ENCODE measurements at places on chromosomes 5 and 9. TPM values are rescaled to one million over a fixed set of nuclear protein-coding genes. Genes with fewer than 3 reads are reported as not detected.

UBE2D2 gene
- total RNA-seq, result 71.6 TPM

DNAH5 gene
- total RNA-seq, result 0.17 TPM

SH2D3C gene
- 77.8 TPM for total RNA-seq

ANKRD33B gene
- total RNA-seq, result 3.4 TPM

WDR31 gene
- 0.17 TPM for total RNA-seq

GRXCR2 gene
- total RNA-seq, result not detected

PCYOX1L gene
- 14.8 TPM for total RNA-seq

SLC25A2 gene
- total RNA-seq, result 0.09 TPM

RAB3C gene
- 0.17 TPM for total RNA-seq

IFNK gene
- not detected for total RNA-seq

STKLD1 gene
- total RNA-seq, result 1.2 TPM

FAM13B gene
- total RNA-seq, result 28.8 TPM

EDIL3 gene
- 1.5 TPM for total RNA-seq

GRCh38 chr5:137825165-137825564 is 42.5 kb upstream of the MYOT start:
- DNase-seq, result no peak

- no peak for DNase-seq
Measured at GRCh38 chr5:124697501-124697900, 48.9 kb downstream of the ZNF608 start.

DNA sequence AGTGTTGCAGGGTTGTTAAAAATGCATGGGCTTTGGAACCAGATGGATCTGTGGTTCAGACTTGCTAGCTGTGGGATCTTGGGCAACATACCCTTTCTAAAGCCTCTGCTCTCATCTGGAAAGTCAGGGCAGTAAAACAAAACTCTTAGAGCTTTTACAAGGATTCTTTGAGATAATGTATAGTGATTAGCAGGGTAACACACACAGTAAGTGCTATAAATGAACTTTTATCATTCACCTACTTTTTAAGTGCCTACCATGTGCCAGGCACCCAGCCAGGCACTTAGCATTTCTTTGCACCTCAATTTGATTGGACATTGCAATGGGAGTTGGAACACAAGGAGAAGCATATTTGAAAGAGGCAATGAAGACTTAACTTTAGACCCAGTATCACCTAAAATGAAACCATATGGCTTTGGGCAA is 208.6 kb upstream of the PAPPA start:
- no peak for DNase-seq

DNA sequence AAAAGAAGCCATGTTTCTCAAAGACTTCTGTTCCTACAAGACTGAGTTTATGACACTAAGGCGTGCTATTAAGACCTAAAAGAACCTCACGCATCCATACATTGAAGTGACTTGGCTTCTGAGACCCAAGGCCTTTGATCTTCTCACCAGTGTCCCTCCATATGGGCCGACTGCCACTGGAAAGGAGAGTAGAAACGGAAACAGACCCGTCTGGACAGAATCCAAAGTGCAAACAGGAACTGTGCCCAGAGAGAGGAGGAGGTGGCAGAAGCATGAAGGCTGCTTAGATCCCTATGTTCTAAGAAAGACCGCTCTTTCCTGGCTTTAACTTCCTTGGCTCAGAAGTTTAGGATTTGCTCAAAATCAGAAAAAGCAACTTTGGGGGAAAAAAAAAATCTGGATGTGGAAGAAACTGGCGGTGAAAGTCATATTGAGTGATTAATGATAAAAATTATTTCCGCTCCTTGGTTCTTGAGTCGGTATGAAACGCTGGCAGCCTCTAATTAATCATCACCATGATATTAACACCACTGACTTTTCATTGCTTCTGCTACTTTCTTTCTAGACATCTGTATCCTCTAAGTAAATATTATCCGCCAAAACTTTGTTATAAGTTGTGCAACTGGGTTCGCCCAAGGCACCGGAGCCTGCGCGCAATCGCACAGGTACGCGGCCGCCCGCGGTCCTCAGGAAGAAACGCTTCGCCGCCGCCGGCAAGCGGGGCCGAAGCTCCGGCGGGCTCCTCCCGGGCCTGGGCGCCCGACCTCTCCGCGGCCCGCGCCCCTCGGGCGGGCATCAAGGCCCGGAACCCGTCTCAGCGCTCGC is 726 bp downstream of the DAP start:
- DNase-seq, result peak; percentile 69

DNA sequence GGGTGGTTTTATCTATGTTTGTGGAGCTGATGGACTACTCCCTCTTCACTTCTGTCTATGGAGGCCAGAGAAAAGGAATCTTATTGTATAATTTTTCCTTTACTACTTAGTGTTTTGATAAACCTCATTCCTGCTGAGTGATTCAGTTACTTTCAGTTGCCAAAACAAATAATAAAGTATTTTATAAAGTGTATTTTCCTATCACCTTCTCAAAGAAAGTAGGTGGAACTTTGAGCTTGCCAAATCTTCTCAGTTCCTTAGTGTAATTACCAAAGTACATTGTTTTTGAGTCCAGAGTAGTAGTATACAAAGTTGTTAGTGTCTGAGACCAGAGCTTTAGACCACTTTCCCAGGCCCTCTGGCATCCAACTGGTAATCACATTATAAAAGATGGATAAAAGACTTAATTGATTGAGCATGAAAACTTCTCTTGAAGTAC is 13.5 kb downstream of the RABGAP1 start:
- peak; percentile 81 for DNase-seq

GRCh38 chr5:118220556-118221195 is 767.7 kb downstream of the DTWD2 start:
- no peak for DNase-seq

GRCh38 chr5:81097713-81098112 is 135.4 kb upstream of the CKMT2 start:
- no peak for DNase-seq

DNA sequence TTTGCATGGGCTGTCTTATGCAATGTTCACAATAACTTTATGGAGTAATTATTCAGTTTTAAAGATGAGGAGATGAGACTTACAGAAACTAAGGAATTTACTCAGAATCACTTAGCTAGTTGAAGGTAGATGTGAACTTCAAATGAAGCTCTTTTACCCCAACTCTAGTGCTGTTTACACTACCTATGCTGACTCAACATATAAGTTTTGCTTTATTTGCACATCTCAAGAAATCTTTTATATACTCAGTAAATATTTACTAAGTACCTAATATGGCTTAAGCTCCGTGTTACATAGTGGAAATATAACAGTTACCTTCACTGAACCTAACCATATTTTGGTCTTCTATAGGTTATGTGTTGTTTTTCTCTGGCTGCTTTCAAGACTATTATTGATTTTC is 293.2 kb downstream of the ANXA1 start:
- no peak for DNase-seq

GRCh38 chr9:36924071-36924470 is 110.0 kb downstream of the PAX5 start:
- peak; percentile 72 for DNase-seq

DNA sequence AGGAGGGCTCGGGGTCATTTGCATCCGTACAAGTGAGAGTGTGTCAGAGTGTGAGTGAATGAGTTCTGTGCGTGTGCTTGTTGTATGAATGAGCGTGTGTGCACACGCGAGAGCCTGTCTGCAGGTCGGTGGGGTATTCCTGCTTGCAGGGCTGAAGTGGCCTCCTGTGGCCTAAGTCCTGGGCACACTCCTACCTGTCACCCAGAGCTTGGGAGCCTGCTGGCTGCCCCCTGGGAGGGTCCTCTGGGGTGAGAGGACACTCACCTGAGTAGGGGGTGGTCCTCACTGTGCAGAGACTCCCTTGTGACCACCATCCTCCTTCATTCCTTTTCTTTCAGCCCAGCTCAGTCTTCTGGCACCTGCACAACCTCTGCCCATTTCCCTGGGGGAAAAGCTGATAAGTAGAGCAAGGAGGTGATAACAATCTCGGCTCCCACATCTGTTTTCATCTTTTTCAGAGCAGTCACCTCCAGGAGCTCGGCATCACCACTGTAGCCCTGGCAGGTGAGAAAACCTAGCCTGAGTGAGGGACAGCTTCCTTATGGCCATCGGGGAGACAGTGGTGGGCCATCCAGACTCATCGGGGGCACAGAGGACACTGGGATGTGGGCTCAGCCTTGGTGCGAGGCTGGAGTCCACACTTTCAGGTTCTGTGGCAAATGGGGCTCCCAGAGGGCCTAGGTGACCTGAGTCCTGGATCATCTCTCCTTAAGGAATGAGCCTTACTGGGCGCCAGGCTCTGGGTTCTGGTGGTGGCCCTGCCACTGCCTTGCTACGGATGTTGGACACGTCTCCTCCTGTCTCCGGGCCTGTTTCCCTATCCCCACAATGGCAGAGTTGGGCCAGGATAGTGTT is 38.7 kb upstream of the SYNPO start:
- DNase-seq, result no peak

DNA sequence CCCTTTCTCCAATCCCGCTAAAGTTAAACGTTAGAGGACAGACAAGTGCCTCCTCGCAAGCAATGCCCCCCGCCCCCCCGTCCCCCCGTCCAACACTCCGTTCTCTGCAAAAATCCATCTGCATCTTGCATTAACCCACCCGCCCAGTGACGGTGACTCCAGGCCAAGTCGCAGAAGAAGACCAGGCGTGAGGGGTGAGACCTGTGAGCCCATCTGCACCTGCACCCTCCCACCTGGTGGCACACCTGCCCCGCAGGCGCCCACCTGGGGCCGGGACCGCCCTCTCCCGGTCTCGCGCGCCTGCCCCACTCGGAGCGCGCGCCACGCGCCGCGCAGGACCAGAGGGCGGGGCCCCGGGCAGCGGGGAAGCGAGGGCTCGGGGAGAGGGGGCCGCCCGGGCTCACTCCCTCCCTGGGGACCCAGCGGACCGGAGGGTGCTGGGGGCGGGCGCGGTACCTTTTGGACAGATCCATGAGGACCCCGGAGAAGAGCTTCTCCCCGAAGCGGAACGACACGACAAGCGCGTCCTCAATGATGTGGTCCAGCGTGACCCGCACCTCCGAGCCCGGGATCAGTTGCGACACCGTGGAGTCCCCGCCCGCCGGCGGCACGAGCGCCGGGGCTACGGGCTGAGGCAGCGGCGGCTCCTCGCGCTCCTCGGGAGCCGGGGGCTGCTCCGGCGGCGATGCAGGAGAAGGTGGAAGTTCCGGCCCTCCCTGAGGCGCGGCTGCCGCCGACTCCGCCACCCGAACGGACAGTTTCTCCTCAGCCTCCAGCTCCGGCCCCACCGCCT is 705 bp downstream of the PWWP2A start:
- no peak for DNase-seq

GRCh38 chr5:93381057-93381456 is 200.0 kb downstream of the NR2F1-AS1 start:
- DNase-seq, result no peak

DNA sequence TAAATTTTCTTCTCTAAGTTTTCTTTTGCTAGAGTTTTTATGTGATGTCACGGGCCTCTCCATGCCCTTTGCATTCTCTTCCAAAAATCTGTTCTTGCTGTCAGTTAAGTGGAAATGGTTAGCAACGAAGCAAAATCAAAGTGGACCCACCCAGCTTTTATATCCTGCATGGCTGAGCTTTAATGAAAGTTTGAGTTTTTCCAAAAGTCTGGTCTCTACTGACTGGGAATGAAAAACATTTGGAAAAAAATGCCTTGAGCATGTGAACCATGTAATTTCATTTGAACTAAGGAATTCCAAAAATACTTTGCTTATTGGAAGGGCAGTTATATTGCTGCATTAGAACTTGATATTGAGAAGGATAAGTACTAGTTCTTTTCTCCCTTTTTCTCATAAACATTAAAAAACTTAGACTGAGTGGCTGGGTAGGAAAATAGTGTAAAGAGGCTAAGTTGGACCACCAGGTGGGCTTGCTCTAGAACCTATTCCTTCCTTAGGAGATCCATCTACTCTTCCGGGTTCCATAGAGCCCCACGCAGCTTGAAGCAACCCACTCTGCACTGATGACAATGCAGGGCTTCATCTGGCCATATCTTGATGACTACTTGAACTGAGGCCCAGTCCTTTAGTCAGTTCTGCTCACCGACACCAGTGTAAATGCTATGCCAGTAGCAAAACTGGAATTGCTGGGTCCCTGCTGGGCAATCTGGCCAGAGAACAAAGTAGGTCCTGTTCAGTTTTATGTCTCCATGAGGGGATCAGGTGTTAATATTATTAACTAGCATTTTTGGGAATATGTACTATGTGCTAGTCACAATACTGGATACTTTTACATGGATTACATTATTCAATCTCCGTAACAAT is 17.4 kb upstream of the RIC1 start:
- DNase-seq, result no peak

DNA sequence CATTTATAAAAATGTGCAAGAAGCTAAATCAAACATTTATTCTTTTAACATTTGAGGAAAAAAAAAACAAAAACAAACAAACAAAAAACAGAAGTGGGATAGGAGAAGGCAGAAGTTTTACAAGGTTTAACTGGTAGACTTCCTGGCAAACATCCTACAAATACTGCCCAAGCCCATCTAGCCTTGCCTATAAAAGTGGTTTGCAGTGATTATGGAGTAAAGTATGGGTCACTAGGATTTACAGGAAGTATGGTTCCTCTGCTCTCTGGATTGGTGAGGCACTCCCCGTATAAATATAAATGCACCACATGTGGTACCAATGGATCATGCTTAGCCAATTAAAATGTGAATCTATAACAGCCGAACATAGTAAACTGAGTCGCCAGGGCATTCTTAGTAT is 291.9 kb downstream of the EDIL3 start:
- DNase-seq, result no peak

DNA sequence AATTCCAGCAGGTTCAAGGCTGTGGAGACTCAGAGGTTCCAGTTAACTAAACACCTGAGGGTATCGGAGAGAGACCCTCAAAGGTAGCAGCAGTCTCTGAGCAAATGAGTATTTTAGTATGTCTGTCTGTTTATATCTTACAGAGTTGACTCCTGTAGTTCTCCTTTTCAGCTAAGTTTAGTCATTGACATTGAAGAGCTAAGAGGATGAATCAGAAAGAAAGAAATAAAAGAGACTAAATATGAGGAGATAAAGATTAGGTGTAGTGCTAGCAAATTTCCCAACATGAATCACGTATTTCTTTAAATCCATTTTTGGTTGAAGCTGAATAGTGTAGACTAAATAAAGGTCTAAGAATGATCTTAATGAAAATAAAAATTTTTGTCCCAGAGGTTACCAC is 474.0 kb upstream of the RGMB start:
- no peak for DNase-seq

GRCh38 chr5:81965524-81965923 is 6.3 kb upstream of the ATG10 start:
- no peak for DNase-seq
